ENCODE measurements at places on chromosomes 6 and 20. TPM values are rescaled to one million over a fixed set of nuclear protein-coding genes. Genes with fewer than 3 reads are reported as not detected.

Gene NKX2-2
- not detected for total RNA-seq

Gene CALHM4
- total RNA-seq = not detected

Gene ZBTB12
- 8.1 TPM for total RNA-seq

Gene LAMP5
- under 0.01 TPM for total RNA-seq

Gene ANKRD66
- total RNA-seq = not detected

Gene ATP6V1G2
- 2.0 TPM for total RNA-seq

Gene PPP1R14C
- 1.9 TPM for total RNA-seq

Gene PRDM13
- under 0.01 TPM for total RNA-seq

Gene C6orf141
- total RNA-seq = 55.3 TPM

Gene PHACTR2
- total RNA-seq = 27.7 TPM

Gene RING1
- 34.0 TPM for total RNA-seq

Gene TCP11
- 0.25 TPM for total RNA-seq

Gene ZSCAN23
- 6.3 TPM for total RNA-seq

Gene EEF1A1
- total RNA-seq = 18,177 TPM

Gene MUC22
- not detected for total RNA-seq

Gene YTHDF1
- total RNA-seq = 16.5 TPM

Gene HLA-DQB1
- not detected for total RNA-seq

Gene NOTCH4
- 1.4 TPM for total RNA-seq

Gene ZSCAN12
- total RNA-seq = 9.3 TPM

Gene MACROD2
- 3.6 TPM for total RNA-seq

Gene C6orf15
- not detected for total RNA-seq

Gene FNDC11
- 0.66 TPM for total RNA-seq

Gene PAX1
- not detected for total RNA-seq

Gene TRIM31
- not detected for total RNA-seq

Gene CTCFL
- total RNA-seq = not detected

Gene SOX4
- total RNA-seq = 26.0 TPM

Gene NPEPL1
- 28.2 TPM for total RNA-seq

Gene PNRC1
- total RNA-seq = 47.4 TPM

Gene TFAP2D
- total RNA-seq = not detected

Gene TNXB
- 5.9 TPM for total RNA-seq

Gene MBOAT1
- total RNA-seq = 11.6 TPM

Gene NFATC2
- not detected for total RNA-seq

Gene CRISP3
- total RNA-seq = not detected

Gene RSPH9
- 1.2 TPM for total RNA-seq

Gene KIF6
- 0.33 TPM for total RNA-seq

Gene PPP2R5D
- total RNA-seq = 40.4 TPM

Gene SLC22A1
- total RNA-seq = 0.77 TPM

Gene NMBR
- 0.11 TPM for total RNA-seq

Gene SOX18
- total RNA-seq = 0.12 TPM

Gene SPATA25
- total RNA-seq = 1.5 TPM

Gene TM9SF4
- 35.4 TPM for total RNA-seq

Gene CPXM1
- 3.5 TPM for total RNA-seq

Gene APOM
- 1.2 TPM for total RNA-seq

Gene CALHM6
- total RNA-seq = 0.89 TPM

Gene C20orf141
- total RNA-seq = not detected

Gene NRSN2
- 44.0 TPM for total RNA-seq

Gene TDRD6
- total RNA-seq = 0.12 TPM

Gene EEF1A2
- total RNA-seq = 0.33 TPM

Gene GGTLC1
- not detected for total RNA-seq

Gene EPHA7
- 1.00 TPM for total RNA-seq

Gene IMPG1
- 0.37 TPM for total RNA-seq

Gene ADA
- 11.1 TPM for total RNA-seq

Gene GSTA3
- total RNA-seq = not detected

Gene SAMD5
- 0.44 TPM for total RNA-seq

Gene C20orf202
- 0.12 TPM for total RNA-seq

Gene PRL
- not detected for total RNA-seq

Gene AK9
- total RNA-seq = 6.4 TPM

Gene DXO
- total RNA-seq = 17.1 TPM

Gene MYLK4
- 0.25 TPM for total RNA-seq
